ENCODE measurements at places on chromosomes 1 and 21. TPM values are rescaled to one million over a fixed set of nuclear protein-coding genes. Genes with fewer than 3 reads are reported as not detected.

Gene PGLYRP4
- not detected for total RNA-seq

DNA sequence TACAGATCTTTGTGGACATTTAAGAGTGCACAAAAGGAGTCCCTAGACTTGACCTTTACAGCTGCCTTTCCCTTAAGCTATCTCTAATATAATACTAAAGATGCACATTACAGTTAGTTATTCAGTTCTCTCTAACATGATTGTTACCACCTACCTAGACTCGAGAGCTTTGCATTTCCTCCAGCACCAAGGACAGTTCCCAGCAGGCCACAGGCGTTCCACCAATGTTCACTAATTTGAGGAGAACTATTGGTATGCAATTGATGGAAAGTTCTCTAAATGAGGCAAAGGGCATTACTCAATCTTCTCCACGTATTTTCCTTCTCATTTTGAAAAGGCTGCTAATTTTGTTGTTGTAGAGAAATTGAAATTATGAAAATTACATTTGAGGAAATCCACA is 5.4 kb upstream of the NTNG1 start:
- no peaks in the 10 kb centered on the region for H3K27me3 ChIP-seq
- no peak overlapping the region for H3K4me3 ChIP-seq
- peaks cover 9% of the 10 kb centered on the region for H3K4me1 ChIP-seq

DNA sequence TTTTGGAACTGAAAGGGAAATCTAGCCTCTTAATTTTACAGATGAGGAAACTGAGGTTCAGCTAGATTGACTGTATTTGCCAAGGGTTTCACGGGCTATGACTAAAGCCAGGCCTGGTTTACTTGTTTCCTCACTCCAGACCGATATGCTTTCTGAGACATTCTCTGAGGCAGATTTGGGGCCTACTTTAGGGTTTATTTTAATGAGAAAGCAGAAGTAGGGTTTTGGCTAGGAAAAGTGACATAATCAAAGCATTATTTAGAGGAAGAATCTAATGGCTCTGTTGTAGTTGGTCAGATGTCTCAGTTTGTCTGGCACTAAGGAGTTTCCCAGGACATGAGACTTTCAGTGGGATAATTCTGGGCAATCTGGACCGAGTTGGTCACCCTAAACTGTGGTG is 1.5 kb upstream of the RPTN start:
- DNase-seq, result no peak
- no peak overlapping the region for H3K4me3 ChIP-seq
- H3K36me3 ChIP-seq, result no peaks in the 10 kb centered on the region
- no peak overlapping the region for H3K27ac ChIP-seq
- no peaks in the 10 kb centered on the region for H3K4me1 ChIP-seq

- no peak overlapping the region for H3K4me3 ChIP-seq
- no peaks in the 10 kb centered on the region for H3K27me3 ChIP-seq
- no peaks in the 10 kb centered on the region for H3K4me1 ChIP-seq
Measured at GRCh38 chr1:46285730-46286477, 17.5 kb downstream of the LRRC41 start.

DNA sequence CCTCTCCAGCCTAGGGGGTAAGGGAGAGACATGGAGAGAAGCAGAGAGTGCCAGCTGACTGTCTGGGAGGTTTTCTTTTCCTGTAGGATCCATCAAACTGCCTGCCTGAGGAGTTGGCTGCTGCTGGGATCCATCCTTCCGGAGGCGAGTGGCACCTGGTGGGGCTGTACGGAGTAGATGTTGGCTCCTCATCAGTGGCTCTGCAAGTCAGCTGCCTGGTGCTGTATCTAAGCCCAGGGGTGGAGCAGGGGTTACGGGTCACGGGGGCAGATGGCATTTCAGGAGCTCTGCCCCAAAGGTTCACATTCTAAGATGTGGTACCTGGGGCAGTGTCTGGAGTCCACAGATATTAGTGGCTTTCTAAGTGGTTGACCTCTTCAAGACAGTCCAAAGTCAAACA is 128.0 kb downstream of the ACTL8 start:
- H3K27me3 ChIP-seq, result no peaks in the 10 kb centered on the region
- peaks cover 12% of the 10 kb centered on the region for H3K4me1 ChIP-seq
- H3K36me3 ChIP-seq, result no peaks in the 10 kb centered on the region
